Stimulated activated CD4-positive, alpha-beta T cell treated with anti-CD3 and anti-CD28 coated beads, Interleukin-4, amount 100 ng/mL, for 48 hours (primary cell): ENCODE measurements at places on chromosomes 13 and 19.

DNA sequence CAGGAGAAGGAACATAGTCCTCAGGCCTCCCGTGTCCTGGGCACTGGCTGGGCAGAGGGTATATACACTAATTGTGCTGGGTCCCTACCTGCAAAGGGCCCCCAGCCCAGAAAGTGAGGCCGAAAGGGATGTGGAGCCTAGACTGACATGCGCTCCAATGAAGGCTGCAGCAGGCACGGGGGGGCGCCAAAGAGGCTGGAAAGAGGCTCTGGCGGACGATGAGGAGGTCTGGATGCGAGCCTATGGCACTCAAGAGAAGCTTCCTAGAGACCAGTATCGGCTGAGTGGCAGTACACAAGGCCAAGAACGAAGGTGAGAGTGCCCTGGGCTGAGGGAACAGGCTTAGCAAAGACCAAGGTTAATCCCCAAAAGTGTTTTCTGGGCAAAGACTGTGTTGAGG is 16.6 kb downstream of the VRK3 start:
- no peak for DNase-seq

DNA sequence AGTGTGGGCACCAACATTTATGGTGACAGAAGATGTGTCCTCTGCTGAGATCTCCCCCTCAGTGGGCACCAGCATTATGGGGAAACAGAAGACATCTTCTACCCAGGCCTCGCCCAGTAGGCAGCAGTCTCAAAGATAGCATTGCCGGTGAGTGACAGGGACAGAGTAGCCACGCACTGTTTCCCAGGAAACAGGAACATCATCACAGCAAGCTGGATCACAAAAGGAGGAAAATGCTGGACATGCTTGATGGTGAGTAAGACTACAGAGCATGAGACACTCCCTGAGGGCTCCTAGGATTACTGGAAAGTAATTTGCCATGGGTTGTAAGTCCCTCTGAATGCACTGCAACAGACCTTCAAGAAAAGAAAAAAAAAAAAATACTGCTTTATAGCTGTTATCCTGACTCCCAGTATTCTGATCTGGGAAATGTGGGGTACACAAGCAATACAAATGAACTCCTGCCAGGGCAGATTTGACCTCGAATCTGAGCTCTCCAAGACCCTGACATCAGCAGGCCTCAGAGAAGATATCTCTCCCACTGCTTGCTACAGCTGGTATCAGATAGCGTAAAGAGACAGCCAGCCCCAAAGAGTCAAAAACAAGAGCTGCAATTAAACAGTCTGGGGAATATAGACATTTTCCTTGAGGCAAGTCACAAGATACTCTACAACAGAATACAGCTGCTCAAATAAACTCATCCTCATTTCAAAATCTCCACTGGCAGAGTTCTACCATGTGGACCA is 180.4 kb downstream of the RBM26 start:
- no peak for DNase-seq

- DNase-seq: no peak
Measured at GRCh38 chr13:97198753-97199152, 23.4 kb upstream of the MBNL2 start.

GRCh38 chr13:74169676-74170075 is 35.5 kb upstream of the KLF12 start:
- no peak for DNase-seq

DNA sequence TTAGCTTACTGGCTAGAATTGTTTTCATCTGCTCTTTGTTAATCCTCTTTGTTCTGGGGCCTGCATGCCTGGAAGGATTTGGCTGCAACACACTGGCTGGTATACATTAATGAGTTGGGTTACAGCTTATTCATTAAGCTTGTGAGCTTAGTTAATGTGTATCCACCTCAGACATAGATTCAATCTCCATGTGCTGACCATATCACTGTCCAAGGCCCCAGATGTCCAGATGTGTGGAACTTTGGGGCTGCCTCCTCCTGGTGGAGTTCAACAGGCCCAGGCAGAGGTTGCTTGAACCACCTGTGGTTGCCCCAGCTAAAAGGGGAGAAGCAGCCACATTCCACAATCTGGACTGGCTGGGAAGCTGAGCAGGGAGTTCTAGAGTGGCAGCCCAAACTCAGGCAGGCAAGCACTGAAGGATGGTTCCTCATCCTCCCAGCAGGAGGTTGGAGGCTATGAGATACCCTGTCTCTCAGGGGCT is 5.4 kb downstream of the DIAPH3 start:
- DNase-seq: no peak

GRCh38 chr13:23918208-23918607 is 20.9 kb upstream of the C1QTNF9B start:
- no peak for DNase-seq

DNA sequence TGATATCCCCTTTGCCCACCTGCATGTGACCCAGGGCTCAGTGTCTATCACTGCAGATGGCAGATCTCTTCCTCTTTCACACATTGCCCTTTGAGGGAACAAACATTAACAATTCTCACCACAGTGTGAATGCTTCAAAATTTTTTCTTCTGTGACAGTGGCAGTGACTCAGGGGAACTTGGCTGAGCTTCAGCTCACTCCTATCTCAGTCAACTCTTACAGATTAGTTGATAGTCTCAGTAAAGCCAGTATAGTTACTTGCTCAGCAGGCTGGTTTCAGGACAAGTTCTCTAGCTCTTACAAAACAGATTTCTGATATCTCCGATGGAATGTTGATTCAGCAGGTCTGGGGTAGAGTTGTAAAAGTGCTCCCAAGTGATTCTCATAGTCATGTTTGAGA is 166.9 kb downstream of the DLEU7 start:
- no peak for DNase-seq

DNA sequence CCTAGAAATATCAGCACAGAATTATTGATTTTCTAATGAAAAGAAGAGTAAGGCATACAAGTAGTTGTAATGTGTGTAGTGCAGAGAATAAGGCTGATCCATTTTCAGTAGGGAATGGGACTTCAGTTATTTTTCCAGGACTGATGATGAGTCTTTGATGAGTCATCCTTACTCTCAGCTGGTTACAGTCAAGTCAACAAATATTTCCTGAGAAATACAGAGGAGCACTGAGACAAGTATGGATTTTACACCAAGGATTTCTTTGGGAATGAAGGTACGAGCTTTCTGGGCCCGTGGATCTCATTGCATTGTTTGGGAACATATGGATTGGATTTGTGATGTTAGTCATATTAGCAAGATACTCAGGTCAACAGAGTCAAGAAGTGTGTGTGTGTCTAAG is 502.7 kb downstream of the FGF9 start:
- DNase-seq: no peak
